ENCODE measurements at places on chromosomes 2 and 18. TPM values are rescaled to one million over a fixed set of nuclear protein-coding genes. Genes with fewer than 3 reads are reported as not detected.

Gene REG1B
- not detected for total RNA-seq

Gene SIGLEC15
- not detected for total RNA-seq

Gene KIAA2012
- not detected for total RNA-seq

Gene CIDEA
- not detected for total RNA-seq

Gene FBXO48
- total RNA-seq = 0.43 TPM

Gene CYS1
- total RNA-seq = 2.1 TPM

Gene SLC38A11
- total RNA-seq = not detected

All from pericardium fibroblast (primary cell).